Esophagus muscularis mucosa (tissue), 4 donors: ENCODE measurements at places on chromosomes 3 and 15. TPM values are rescaled to one million over a fixed set of nuclear protein-coding genes. Genes with fewer than 3 reads are reported as not detected.

DNA sequence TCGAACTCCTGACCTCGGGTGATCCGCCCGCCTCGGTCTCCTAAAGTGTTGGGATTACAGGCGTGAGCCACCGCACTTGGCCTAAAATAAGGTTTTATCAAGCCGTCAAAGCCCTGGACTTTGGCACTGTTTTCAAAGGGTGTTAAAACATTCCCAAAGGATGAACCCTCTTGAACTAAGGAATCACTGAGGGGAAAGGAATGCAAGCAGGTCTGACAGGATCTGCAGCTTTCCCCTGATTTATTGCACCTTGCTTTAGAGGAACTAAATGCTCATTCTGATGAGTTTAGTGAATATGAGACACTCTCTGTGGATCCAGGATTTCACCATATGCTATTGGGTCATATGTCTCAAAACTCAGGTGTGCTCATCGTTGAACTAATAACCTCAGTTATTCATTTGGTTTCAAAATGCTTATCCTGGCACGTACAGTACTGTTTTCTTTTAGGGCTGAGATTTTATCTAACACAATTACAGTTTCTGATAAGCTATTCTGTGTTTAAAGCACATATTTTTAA is 63.0 kb upstream of the TSC22D2 start:
- no peak for DNase-seq

DNA sequence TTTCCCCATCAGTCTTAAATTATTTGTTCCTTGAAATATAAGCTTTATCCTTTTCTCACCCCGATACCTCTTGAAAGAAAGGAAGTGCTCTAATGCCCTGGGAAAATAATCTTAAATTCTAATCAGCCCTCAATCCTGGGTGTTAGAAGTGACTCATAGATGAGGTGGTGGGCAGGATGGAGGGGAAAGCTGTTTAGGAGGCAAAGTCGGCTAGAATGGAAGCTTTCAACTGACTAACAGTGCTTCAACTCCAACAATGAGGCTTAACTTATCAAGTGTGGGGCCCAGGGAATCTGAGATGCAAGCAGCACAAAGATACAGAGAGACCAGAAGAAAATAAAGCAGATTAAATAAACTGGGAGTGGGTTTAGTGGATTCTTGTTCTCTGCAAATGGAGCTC is 175.8 kb downstream of the EPHB1 start:
- no peak for DNase-seq

- DNase-seq = no peak
These were observed 45.6 kb upstream of the NDUFB4 start for GRCh38 chr3:120550546-120550945.

- DNase-seq = no peak
These were observed 655 bp downstream of the CYFIP1 start for GRCh38 chr15:22979238-22980188.

The CHRNA7 gene
- 2.8 TPM for total RNA-seq

The RTP1 gene
- total RNA-seq = not detected

The ADIPOQ gene
- 0.84 TPM for total RNA-seq
